ENCODE measurements at places on chromosomes 4 and X.

DNA sequence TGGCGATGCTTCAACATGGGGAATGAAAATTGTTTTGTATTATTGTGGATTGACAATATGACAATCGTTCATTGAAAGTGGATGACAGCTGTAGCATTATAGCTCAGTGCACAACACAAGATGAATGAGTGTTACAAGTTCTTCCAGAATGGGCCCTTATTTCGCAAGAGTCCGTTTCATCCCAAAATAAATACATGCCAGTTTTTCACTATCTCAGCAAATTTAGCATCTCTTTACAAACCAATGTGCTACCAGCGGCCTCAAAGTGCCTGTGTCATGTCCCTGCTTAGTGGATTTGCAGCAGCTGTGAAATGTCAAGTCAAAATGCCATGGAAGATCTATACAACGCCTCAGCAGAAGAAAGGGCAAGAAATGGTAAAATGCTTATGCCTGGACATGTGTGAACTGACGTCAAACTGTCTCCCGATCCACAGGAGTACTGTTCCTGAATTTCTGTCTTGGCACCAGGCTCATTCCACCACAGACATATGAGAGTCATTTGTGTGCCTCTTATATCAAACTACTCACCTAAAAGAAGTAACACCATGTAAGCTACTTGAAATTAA, 109.6 kb downstream of the MAML3 start:
- no peak for DNase-seq

DNA sequence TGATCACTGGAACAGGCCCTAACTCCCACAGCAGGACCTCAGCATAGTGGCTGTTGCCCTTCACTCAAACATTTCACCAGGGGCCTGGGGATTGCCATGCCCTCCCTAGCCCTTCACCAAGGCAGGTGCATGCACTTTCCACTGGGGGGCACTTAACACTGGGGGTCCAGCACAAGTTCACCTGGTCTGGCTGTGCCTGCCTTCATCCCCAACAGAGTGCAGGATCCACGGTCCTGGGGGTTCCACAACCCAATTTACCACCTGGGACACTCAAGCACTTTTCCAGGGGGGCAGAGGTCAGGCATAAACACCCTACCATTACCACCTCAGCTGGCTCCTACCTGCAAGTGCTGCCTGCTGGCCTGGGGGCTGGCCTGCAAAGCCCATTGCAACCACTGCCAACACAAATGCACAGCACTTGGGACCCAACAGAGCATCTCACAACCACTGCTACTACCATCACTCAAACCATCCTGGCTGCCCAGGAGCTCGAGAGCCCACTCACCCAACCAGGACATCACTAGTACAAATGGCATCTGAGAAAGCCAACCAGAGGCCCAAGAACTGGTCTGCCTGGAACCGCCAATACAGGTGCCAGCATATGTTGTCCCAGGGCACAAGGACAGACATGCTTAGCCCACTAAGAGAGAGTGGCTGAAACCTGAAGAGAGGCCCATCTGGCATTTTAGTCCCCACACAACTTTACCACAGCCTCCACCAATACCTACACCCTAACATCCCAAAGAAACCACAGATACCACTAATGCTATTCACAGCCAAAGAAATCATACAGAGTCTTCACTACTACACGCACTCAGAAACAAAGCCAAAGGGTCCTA, 43.1 kb downstream of the NAT8L start:
- no peak for DNase-seq

- DNase-seq = no peak
Observed at GRCh38 chrX:107537815-107538214, 88.4 kb downstream of the FRMPD3 start.

GRCh38 chrX:72572248-72573157, at the start of gene HDAC8:
HDAC8 (minus strand) TSS chrX:72572843; CDS start chrX:72572761, 82 bp downstream.
- peak; percentile 4 for DNase-seq

GRCh38 chr4:153890761-153891160, 101.9 kb upstream of the SFRP2 start:
- no peak for DNase-seq

DNA sequence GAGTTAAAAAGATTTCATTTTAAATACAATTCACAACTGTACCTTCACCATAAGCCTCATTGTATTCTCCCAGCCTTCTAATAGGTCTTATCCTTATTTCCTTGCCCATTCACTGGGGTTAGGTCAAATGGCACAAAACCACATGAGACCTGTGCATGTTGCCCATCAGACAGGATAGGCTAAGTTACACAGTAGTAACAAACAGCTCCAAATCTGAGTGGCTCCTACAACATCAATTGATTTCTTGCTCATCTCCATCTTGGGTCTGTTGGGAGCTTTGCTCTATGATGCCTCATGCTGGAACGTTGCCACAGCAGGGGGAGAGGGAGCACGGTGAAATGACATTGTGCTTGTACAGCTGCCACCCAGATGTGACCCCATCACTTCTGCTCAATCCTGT, 70.6 kb downstream of the DHX15 start:
- no peak for DNase-seq

- no peak for DNase-seq
Observed at GRCh38 chr4:183986971-183987946, 82.2 kb downstream of the STOX2 start.
